ENCODE measurements at places on chromosomes 6 and 20. TPM values are rescaled to one million over a fixed set of nuclear protein-coding genes. Genes with fewer than 3 reads are reported as not detected.

Gene MOG
- not detected for polyA plus RNA-seq

Gene HCK
- not detected for polyA plus RNA-seq

Gene NKX2-2
- polyA plus RNA-seq = not detected

Gene SLC52A3
- polyA plus RNA-seq = 0.56 TPM

All from A549 (cell line).